Stimulated activated CD4-positive, alpha-beta T cell treated with anti-CD3 and anti-CD28 coated beads, Interleukin-12 subunit alpha, Interleukin-12 subunit beta, amount 100 ng/mL, for 24 hours (primary cell): ENCODE measurements at places on chromosomes 11 and 22.

DNA sequence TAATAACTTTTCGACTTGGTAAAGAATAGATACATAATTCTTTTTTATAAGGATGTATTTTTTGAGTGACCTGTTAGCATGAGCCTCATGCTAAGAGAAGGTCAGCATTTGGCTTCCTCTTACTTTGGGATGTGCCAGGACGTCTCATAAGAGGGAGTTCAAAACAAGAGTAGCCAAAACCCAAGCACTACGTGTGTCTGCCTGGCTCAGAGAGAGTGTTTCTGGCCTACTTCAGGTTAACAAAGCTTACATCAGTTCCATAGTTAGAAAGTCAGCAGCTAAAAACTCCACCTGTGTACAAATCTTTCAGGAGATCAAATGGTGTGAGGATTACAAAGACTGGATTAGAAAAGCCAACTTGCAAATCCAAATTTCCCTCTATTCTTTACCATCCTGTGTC is 13.9 kb downstream of the SNX19 start:
- DNase-seq, result no peak

DNA sequence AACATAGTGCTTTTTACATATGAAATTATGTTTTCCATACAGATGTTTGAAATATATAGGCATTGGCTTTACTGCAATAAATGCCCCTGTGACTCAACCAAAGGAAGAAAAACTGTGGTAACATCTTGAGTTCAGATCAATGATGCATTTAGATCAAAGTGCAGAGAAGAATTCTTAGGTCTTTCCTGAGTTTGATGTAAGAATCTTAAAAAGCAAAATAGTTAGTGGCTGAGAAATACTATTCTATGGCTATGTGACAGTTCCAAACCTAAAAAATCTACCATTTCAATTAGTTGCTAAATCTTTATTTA is 93.7 kb downstream of the SOX6 start:
- no peak for DNase-seq

GRCh38 chr11:71530602-71531001 is 3.5 kb downstream of the KRTAP5-7 start:
- no peak for DNase-seq

DNA sequence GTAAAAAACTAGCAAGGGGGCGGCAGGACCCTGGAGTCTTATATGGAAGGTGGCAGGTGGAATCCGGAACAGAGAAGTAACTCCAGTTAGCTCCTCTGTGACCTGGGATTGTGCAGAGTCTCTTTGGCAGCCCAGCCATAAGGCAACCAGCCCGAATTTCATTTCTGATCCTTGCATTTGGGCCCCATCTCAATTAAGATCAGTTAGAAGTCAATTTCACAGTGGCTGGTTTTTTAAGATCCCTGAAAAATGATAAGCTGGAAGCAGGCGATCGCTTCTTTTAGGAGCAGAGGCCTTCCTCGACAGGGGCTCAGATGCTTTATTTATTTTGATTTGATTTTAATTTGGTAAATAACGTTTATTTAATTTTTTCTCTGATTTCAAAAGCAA is 199.0 kb downstream of the TENM4 start:
- no peak for DNase-seq
